ENCODE measurements at places on chromosomes 6 and 20.
A peak's percentile ranks its signal among the peaks of the same experiment; 100 is the strongest.

GRCh38 chr6:117126213-117126612 is 139.1 kb upstream of the VGLL2 start:
- DNase-seq: no peak

DNA sequence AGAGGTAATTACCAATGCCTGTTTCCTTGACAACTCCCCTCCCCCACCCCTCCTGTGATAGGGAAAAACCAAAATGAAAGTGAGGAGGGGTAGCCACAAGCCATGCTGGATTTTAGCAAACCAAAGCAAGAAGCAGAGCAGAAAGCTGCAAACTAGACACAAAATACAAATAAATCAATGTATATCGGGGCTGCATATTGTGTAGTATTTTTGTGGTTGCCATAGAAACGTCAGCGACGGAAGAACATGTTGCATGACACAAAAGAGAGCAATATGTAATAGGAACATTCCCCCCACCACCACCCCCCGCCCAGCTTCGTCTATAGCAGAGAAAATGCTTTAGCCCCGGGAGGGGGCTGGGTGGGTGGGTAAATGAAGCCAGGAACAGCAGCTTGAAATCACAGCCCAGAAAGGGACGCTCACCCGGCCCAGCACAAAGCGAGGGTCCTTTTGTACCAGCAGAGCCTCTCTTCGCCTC is 548 bp downstream of the AGPAT4 start:
- peak; percentile 95 for DNase-seq

DNA sequence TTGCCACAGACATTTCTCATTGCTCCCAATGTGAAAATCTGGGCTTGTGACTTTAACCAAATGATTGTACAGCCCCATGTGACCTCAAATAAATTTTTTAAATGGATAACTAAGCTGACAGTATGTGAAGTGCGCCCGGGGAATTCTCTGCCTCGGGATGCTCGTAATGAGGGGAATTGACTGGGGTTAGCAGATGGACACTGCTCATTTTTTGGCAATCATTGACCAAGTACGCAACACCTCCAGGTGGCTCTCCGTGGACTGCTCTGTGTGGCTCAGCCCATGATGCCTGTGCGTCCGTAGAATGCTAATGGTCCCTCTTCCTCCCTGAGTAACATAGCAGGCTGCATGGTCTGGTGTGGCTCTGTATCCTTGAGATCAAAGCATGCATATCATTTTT is 42.4 kb downstream of the FARS2 start:
- no peak for DNase-seq

GRCh38 chr6:157513004-157513603 is 132.1 kb downstream of the ZDHHC14 start:
- peak; percentile 43 for DNase-seq

DNA sequence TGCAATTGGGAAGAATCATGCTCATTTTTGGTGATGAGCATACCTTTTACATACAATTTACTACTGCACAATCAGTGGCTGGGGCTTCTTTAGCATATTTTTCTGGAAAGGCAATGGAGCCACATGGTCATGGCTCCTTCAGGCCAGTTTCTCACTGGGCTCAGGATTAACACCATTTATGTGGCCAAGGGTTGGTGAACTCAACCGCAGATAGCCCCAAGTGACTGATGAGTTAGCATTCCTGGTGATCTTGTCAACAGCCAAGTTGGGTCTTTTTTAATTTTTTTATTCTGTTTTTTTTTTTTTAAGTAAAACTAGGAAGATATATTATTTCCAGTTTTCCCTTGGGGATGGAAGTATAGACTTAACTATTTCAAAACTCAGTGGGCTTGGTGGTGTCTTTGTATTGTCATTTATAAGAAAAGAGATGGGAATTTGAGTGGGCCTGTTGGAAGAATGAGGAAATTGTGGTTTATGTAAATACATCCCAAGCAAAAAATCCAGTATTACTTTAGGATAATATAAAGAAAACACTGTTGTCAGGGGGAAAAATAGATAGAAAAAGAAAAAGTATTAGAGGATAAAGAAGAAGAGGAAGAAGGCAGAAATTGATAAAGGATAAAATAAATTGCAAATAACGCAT is 397.4 kb downstream of the MAFB start:
- no peak for DNase-seq

- no peak for DNase-seq
Measured at GRCh38 chr6:10406556-10406955, 8.3 kb downstream of the TFAP2A start.

DNA sequence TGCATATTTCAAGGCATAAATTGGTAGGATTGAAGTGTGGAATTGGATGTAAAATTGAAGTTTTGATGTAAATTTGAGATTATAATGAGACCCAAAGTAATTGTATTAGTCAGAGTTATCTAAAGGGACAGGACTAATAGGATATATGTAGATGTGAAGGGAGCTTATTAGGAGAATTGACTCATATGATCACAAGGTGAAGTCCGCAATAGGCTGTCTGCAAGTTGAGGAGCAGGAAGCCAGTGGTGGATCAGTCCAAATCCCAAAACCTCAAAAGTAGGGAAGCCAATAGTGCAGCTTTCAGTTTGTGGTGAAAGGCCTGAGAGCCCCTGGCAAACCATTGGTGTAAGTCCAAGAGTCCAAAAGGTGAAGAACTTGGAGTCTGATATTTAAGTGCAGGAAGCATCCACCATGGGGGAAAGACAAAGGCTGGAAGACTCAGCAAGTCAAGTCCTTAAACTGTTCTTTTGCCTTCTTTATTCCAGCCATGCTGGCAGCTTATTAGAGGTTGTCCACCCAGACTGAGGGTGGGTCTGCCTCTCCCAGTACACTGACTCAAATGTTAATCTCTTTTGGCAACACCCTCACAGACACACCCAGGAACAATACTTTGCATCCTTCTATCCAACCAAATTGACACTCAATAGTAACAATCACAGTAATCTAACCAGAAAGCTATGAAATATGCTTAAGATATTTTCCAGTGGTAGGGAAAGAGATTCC is 442.6 kb upstream of the PTCHD4 start:
- DNase-seq: no peak

GRCh38 chr6:8082954-8083858 is 19.0 kb upstream of the BLOC1S5 start:
- peak; percentile 60 for DNase-seq

- DNase-seq: no peak
Measured at GRCh38 chr6:130167655-130168054, 55.1 kb downstream of the SAMD3 start.

DNA sequence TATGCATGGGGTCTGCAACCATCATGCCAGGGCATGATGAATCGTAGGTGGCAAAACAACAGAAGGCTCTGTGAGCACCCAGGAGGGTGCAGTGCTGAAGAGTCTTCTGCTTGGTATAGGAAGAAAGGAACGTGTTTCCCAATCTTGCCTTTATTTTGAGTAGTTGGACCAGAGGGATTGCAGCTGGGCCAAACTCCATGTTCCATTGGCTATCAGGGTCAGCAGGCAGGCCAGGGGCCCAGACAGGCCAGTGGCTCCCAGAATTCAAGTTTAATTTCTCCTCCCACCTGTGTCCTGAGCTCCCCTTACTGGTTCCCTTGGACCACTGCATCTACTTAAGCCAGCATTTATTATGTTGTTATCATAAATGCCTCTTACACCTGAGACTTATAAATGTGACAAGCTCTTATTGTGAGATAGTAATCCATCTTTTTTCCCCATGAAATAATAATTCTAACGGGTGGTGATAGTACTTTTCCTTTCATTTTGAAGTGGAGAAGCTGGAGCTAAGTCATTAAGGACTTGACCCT is 918 bp upstream of the TRIM38 start:
- DNase-seq: no peak

GRCh38 chr6:14222956-14223355 is 105.4 kb downstream of the CD83 start:
- DNase-seq: no peak

DNA sequence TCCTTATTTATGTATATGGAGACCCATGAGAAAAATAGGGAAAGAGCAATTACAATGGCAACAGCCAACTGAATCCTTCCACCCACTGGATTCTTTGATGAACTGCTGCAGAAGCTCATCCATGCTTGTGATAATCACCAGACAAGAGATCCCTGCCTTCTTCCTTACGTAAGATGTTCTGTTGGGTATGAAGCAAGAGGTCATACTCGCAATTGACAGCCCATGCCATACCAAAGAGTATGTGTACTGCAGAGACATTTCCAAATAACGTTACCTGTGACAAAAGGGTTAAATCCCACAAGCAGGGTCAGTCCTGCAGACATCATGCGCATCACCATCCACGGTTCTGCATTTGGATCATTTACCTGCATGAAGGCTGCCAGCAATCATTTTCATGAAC is 27.8 kb downstream of the ELOVL5 start:
- DNase-seq: no peak

- no peak for DNase-seq
Measured at GRCh38 chr6:40265615-40266014, 321.5 kb downstream of the LRFN2 start.

DNA sequence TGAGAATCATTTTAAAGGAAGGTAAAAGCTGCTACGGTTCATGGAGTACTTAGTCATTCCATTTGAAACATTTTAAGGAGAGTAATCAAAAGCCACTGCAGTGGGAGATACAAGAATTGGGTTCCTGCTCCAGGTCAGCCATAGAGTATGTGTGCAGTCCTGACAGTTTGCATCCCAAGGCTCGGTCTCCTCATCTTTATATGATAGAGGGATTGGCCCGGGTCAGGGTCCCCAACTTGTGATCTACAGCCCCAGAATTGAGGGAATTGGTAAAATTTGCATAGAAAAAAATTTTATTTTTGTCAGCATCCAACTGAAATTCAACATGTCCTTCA is 147.4 kb upstream of the PRND start:
- no peak for DNase-seq

DNA sequence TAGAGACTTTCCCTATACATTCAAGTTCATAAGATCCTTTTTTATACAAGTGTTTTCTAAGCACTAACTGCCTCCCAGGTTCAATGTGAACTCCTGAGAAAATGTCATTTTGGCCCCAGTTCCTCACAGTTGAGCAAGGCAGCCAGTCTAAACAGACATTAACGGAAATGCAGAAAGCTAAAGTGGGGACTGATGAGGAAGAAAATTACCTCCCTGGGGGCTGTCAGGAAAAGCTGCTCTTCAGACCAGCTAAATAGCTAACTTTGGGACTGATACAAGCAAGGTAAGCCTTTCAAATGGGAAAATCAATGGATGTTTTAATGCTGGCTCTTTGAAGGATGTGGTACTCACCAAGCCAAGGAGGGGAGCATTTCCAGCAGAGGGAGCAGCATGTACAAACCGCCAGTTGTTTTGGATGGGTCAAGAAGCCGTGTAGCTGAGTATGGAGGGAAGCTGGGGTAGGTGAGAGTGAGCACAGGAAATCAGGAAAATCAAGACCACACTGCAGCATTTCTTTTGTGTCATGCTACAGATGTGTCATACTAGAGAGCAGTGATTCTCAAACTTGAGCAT is 180.8 kb upstream of the CHD6 start:
- DNase-seq: no peak

GRCh38 chr6:85680388-85680787 is 37.7 kb upstream of the SYNCRIP start:
- no peak for DNase-seq

DNA sequence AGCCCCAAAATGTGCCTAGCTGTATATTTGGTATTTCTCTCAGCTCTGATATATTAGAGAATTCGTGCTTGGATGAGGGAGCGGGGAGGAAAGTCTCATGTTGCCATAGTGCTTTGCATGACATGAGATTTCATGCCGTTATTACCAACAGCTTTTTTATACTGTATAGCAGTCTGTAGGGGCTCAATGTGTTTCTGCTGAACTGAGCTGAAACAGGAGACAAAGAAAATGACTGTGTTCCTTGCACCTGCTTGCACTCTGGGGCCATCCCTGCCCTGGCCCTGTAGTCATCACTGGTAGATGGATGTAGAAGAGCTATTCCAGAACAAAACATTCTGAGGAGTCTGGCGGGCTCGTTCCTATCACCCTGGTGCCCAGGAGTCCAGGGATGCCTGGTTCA is 128.0 kb upstream of the SASH1 start:
- DNase-seq: peak; percentile 52

GRCh38 chr20:36861625-36861874 is 14.4 kb upstream of the TLDC2 start:
- no peak for DNase-seq

DNA sequence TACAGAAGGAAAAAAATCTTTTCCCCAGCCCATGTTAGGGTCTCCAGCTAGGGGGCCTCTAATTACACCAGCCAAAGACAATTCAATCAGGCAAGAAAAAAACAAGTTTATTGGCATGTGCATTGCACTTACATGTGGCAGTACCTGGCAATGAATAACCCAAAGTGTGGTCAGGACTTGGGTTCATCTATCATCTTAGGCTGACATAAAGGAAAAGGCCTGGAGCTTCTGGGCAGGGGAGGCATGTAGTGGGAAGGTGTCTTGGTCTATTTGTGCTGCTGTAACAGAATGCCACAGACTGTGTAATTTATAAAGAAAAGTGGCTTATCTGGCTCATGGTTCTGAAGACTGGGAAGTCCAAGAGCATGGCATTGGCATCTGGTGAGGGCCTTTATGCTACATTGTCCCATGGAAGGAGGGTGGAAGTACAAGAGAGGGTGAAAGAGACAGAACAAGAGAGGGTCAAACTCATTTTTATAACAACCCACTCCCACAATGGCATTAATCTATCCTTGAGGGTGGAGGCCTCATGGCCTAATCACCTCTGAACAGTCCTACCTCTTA is 4.4 kb upstream of the PYGB start:
- no peak for DNase-seq

GRCh38 chr20:1185790-1186334 is 1.1 kb upstream of the TMEM74B start:
- DNase-seq: peak; percentile 73

Data from NCI-H146 (cell line).